Forelimb muscle (tissue), 1 donor: ENCODE measurements at places on chromosomes 4 and X.

- no peak for DNase-seq
These were observed 254.4 kb upstream of the CXXC4 start for GRCh38 chr4:104749062-104749461.

DNA sequence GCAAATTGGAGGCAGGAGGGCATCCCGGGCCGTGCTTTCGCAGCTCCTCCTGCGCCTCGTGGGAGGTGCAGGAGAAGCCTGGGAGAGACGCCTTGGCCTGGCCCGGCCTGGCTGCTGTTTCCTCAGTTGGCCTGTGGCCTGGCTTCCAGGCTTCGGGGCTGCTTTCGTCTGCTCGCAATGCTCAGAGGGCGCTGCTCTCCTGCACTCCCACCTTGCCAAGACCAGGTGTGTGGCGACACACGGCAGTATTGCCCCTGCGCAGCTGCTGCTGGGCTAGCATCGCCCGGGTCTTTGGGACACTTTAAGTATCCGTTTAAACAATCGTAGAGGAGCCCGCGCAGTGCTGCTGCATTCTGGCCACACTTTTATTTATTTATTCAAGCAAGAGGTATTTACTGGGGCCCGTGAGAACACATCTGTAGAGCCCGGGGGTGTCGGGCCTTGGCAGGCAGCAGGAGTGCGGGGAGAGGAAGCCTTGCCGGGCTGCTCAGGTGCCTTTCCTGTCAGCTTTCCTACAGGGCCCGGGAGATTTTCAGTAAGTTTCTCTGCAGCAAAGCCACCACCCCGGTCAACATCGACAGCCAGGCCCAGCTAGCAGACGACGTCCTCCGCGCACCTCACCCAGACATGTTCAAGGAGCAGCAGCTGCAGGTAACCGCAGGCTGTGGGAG, 26.2 kb upstream of the HGFAC start:
- DNase-seq: no peak

DNA sequence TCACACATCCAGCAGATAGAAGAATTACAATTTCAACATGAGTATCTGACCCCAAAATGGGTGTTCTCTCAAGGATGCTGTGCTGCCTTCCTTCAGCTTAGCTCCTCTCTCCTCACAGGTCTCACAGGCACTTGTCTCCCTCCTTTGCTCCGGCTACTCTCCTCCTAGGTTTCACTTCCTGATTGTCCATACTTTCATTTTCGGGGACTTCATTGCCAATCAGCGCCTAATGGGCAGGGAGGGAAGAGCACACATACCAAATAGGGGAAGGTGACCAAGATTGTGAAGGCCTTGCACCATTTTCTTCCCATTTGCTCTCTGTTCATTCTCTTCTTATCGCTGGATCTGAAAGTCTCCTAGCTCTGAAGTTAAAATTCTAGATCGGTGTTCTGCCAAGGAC, 125.4 kb upstream of the EOLA2 start:
- DNase-seq: no peak

GRCh38 chrX:39910651-39911050, 187.1 kb downstream of the BCOR start:
- no peak for DNase-seq

DNA sequence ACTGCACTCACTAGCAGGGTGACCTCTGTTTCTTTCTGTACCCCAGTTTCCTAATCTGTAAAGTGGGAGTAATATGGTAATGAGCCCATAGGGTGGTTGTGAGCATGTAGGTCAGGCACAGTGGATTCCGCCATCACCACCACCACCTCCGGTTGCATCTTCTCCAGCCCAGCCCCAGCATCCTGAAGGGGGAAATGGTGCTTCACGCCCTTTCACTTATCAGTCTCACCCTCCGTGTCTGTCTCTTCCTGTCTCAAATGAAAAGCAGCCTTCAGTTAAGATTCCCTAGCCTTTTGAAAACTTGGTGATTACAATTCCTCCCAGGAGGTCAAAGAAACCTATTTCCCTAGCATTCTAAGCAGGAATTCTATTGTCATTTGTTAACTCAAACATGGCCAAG, 16.9 kb upstream of the XPNPEP2 start:
- no peak for DNase-seq

GRCh38 chr4:187715466-187715865, 280.1 kb upstream of the ZFP42 start:
- DNase-seq: no peak

DNA sequence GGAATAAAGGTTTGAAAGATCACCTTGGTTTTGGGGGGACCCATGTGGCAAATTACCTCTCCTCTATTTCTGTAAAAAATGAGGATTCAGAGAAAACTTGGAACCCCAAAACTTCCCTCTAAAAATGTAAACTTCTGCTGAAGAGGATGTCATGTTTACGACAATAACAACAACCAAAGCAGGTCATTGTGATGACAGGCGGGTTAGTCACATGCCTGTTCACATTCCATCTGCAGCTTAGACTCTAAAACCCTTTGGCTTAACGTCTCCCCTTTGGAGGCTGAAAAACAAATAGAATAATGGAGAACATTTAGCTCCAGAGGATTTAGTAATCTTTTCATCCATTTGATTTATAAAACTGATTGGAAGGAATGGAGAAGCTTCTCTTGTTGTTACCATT, 75.0 kb upstream of the FAM9C start:
- DNase-seq: no peak

- no peak for DNase-seq
These were observed 7.5 kb upstream of the CXCL6 start for GRCh38 chr4:73828956-73829355.
